AML-193 (cell line): ENCODE measurements at places on chromosomes 12 and 14.

- DNase-seq: no peak
Measured at GRCh38 chr12:4905316-4905715, 4.4 kb upstream of the KCNA1 start.

GRCh38 chr12:45310627-45310968 is 94.7 kb downstream of the ANO6 start:
- no peak for DNase-seq

DNA sequence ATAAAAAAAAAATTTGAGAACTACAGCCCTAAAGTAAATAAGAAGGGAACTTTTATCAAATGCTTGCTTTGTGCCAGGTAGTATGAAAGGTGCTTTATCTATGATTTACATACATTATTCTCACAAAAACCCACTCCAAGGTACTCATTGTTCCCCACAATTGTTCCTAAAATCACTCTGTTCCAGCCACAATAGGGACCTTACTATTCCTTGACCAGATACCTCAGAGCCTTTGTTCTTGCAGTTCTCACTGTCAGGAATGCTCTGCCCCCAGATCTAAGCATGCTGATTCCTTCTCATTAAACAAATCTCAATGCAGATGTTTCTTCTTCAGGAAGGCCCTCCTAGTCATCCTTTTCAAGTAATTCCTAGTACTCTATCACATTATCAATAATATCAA is 60.2 kb downstream of the PPP1R12A start:
- DNase-seq: no peak

- DNase-seq: no peak
Measured at GRCh38 chr14:96599076-96599475, 96.9 kb downstream of the PAPOLA start.

GRCh38 chr14:92507174-92507768 is 6.3 kb upstream of the RIN3 start:
- DNase-seq: no peak
